K562 (cell line): ENCODE measurements at places on chromosomes 6 and 20. TPM values are rescaled to one million over a fixed set of nuclear protein-coding genes. Genes with fewer than 3 reads are reported as not detected.

The XKR7 gene
- 0.02 TPM in 1 of 2 replicates, not detected in the other for total RNA-seq

DNA sequence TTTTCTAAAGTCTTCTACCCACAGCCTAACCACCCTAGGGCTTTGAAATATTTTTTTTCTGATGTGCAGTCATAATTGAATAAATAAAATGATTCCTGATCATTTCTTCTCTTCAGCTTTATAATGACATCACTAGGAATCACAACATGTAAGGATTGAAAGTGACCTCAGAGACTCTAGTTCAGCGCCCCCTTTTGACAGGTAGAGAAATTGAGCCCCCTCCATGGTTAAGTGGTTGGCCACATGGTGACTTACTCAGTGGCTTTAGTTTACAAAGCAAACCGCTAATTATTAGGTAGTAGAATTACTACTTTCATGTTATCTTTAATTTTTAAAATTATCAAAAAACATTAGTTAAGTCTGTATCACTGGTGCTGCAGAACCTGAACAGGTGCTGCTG, 13.3 kb upstream of the SLC2A12 start:
- peak; percentile 59 for DNase-seq

The NKAPL gene
- total RNA-seq, result not detected in 2 replicates

DNA sequence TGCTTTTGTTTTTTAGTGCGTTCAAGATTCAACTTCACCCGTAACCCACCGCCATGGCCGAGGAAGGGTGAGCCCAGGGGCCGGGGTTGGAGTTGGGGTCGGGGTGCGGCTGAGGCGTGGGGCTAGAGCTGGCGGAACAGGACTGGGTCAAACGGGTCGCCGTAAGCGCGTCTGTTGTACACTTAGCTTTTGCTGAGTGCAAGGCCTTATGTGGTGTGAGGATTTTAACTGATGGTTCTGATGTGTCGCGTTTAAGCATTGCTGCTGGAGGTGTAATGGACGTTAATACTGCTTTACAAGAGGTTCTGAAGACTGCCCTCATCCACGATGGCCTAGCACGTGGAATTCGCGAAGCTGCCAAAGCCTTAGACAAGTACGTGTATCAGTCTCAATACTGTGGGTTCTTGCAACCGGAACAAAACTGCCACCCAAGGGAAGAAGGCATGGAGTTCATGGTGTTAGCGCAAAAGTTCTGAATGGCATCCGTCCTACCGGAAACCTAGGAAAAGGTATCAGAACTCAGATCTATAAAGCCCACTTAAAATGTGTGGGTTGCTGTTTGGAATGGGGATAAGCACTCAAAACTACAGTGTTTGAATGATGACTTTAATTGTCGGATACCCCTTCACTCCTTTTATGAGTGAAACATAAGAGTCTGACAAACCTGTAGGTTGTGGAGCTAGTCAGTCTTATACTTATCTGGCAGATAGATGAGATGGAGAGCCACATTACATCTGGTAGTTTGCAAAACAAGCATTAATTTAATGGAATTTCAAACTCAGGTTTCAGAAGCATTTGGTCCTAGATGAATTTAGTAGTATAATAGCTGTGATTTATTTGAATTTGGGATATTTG, 574 bp downstream of the RPS12 start:
- peak; percentile 50 for DNase-seq

DNA sequence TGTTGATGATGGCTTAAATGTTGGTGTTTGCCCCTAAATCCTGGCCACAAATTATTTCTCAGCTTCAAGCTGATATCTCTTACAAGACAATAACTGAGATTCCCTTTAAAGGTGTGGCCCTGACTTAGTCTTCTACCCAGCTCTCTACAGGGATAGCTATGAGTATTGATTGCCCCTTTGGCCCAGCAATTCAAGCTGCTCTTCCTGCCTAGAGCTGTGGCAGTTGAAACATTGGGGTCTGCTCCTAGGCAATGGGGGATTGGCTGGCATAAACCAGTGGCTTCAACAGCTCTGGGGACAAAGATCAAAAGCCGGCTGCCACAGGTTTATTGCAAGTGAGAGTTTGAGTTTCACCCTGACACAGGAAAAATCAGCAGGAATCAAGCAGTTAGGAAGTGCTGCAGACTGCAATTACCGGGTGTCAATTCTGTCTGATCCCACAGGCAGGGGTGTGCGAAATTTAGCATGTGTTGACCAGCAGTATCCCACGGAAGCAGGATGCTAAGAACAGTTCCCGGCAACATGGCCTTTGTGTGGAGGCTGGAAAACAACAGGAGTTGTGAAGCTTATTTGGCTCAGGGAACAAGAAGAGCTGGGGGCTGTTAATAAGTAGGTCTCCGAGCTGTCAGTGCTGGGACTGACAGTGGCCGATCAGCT, 66.2 kb upstream of the IYD start:
- no peak for DNase-seq

GRCh38 chr6:44232676-44233566, 9.5 kb downstream of the SLC29A1 start:
- no peak for DNase-seq

GRCh38 chr6:117075218-117075617, 190.1 kb upstream of the VGLL2 start:
- no peak for DNase-seq

DNA sequence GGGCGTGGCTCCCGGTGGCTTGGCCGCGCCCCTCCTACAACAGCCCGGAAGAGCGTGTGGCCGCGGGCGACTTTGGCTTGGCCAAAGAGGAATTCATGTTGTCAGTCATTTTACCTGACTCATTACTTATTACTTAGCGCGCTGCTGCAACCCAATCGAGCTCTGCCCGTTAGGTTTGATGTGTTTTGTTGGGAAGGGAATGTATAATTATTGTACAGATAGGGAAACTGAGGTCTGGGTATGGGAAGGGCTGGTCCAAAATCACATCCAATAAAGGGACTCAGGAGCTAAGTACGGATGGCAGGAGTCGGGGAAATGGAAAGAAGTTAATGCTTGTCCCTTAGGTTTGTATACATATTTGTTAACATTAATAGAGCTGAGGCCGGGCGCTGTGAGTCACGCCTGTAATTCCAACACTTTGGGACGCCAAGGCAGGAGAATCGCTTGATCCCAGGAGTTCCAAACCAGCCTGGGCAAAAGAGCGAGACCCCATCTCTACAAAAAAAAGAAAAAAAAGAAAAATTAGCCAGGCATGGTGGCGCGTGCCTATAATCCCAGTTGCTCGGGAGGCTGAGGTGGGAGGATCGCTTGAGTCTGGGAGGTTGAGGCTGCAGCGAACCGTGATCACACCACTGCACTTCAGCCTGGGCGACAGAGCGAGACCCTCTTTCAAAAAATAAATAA, 639 bp upstream of the ZNF335 start:
- no peak for DNase-seq

- peak; percentile 84 for DNase-seq
Measured at GRCh38 chr6:17703256-17703694, 3.5 kb downstream of the NUP153 start.

DNA sequence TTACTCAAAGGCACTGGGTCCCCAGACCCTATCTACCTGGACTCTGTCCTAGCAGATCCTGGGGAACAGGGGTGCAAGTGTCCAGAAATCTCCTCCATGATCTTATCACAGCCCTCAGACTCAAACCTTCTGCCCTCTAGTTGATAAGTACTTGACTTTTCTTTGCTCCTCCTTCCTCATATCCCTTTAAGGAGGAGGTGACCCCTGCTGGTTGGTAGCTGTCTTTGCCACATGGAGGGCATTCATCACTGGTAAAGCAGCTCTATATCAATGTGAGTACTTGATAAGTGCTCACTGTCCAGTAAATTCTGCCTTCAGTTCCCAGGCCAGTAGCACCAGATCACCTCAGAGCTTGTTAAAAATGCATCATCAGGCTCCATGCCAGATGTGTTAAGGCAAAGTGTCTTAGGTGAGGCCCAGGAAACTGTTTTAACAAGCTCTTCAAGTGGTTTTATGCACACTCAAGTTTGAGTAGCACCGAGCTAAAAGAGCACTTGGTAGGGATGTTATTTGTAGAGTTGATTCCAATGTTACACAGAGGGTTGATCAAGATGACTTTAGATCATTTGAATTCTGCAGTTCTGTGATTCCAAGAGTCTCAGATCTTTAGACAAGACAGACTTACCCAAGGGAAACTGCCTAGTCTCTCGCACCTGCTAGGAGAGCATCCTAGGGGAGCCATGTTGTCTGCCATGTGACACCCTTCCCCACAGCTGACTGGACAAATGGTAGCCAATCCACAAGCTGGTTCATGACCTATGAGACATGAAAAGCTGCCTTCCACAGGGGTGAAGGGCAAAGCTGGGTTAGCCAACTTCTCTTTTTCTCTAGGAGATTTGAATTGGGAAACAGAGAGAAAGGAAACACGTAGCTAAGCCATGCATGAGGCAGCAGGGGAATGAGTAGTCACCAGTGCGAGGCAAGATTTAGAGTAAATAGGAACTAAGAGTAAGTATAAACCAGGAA, 18.6 kb downstream of the TREML2 start:
- DNase-seq, result peak; percentile 62

DNA sequence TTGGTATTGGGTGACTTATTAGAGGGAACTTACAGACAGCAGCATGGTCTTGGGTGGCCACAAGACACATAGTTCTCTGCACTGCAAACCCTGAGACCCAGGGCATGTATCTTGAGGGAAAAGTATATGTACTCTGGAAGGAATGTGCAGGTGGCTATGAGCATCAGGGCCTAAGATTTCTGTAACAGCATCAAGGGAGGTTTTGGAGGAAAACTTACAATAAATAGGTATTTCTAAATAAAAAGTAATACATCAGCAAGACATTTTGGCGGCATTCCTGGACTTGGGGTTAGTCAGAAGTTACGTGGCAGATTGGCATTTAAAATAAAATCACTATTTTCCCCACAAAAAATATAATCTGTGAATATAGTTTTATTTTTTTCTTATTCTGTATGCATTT, 8.0 kb upstream of the STX7 start:
- DNase-seq, result no peak

The SPATA25 gene
- 0.49 and 0.95 TPM in 2 replicates for total RNA-seq

DNA sequence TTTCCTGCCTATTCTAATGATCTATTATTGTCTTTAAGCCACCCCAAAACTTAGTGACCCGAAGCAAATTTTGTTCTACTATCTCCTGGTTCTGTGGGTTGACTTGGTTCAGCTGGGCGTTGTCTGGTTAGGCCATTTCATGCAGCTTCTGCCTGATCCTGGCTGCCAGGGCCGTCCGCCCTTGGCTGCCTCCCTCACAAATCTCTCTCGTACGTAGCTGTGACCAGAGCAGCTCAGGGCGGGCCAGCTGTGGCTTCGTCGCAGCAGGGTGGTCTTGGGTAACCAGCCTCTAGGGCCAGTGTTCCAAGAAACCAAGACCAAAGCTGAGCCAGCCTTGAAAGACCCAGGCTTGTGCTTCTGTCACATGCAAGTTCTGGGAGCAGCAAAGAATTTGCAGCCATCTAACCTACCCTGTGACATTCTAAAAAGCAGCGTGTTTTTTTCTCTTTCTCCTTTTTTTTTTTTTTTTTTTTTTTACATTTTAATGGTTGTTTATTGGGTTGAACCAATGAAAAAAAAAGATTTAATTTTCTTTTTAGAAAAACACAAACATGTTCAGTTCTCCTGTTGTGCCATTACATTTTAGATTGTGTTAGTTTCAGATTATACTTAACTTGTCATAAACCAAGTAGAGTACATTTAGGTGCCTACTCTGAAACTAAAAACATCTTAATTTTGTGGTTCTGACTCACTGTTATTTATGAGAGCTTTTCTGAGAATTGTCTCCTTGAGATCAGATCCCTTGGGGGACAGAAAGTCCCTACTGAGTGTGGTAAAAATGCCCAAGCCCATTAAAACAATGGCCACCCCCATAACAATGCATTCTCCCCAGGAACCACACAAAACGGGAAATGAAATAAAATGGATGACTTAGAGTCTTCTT, 83.9 kb downstream of the ZDHHC14 start:
- DNase-seq, result peak; percentile 43

DNA sequence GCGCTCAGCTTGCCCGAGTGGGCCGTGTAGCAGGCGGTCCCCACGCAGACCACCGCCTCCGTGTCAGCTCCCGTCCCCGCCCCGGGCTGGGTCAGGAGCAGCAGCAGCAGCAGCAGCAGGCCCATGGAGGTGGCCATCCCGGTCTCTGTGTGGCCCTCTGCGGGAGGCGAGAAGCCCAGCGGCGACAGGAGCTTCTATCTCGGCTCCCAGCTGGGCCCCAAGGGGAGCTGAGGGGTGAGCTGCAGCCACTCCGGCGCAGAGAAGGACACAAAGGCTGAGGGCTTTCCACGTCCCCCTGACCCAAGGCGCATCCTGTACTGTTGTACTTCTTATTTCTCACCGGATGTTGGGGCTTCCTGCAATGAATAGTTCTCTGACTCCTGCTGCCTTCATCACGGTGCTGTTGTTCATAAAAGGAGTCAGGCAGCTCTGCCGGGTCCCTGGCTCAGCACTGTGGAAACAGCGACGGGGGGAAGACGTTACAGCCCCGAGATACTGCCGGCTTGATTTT, at the start of gene CD93:
CD93 (minus strand) TSS at position 269 of the 511 bp plus-strand sequence; CDS start at position 137, 132 bp downstream.
- DNase-seq, result no peak

DNA sequence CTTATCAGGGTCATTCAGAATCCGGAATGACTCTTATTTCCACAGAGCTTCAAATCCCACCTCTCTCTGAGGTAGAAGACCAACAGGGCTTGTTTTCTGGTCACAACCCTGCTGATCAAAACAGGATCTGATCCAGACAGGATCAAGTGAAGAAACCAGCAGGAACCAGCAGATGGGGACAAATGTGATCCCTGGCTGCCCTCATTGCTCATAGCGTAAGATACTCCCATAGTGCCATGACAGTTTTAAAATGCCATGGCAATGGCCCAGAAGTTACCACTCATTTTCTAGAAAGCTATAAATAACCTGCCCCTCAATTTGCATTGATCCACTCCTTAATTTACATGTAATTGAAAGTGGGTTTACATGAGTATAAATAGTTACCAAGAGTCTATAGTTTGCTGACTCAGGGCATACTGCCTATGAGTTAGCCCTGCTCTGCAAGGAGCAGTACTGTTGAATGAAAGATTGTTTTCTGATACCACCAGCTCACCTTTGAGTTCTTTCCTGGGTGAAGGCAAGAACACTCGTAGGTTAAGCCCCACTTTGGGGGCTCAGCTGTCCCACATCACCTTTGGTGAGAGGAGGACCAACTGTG, 6.2 kb upstream of the ZNF334 start:
- no peak for DNase-seq
